ENCODE measurements at places on chromosomes 5 and 9.

DNA sequence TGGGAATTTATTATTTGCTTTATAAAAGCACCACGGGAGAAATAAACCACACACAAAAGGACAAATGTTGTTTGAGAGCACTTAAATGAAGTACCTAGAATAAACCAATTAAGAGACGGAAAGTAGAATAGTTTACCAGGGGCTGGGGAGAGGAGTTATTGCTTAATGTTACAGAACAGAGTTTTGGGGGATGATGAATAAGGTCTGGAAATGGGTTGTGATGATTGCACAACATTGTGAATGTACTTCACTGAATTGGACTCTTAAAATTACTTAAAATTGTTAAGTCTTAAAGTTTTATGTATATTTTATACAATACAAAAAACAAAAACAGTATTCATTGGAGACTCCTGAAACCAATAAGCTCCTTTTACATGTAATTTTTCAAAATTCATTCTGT, 1.5 kb downstream of the ZBTB43 start:
- DNase-seq = no peak

- no peak for DNase-seq
These were observed 35.2 kb downstream of the MVB12B start for GRCh38 chr9:126361810-126362238.

- no peak for DNase-seq
These were observed 212.2 kb downstream of the TAF11L14 start for GRCh38 chr5:17846496-17846895.

DNA sequence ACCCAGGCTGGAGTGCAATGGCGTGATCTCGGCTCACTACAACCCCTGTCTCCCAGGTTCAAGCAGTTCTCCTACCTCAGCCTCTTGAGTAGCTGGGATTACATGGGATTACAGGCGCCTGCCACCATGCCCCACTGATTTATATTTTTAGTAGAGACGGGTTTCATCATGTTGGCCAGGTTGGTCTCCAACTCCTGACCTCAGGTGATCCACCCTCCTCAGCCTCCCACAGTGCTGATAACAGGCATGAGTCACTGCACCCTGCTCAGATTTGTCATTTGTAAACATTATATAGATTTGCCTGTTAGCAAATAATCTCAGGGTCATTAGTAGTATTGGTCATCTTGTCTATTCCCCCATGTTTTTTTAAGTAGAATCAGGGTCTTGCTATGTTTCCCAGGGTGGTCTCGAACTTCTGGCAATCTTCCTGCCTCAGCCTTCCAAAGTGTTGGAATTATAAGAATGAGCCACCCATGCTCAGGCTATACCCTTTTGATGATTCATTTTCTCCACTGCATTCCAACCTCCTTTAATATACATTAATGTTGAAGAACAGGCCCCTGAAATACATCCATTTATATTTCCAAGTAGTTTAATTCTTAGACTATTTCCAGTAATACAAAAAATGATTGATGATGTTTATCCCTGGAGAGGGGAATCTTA, 17.3 kb downstream of the CENPH start:
- no peak for DNase-seq

DNA sequence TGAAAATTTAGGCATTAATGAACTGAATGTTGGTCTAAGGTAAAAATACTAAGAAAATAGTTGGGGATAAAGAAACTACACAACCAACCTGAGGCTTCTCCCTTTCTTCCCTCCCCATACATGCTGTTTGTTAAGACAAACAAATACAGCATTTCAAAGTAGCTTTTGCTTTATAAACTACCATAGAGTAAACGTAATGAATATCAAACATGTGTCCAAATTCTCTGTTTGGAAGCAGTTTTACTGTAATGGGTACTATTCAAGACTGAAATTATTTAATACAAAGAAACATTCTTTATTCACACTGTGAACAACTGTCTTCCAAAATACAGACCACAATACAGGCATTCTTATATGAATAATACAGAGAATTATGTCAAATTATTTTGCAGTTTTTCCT, 52.0 kb downstream of the SLC44A1 start:
- DNase-seq = no peak

- no peak for DNase-seq
These were observed 37.8 kb downstream of the ICE1 start for GRCh38 chr5:5460311-5460710.

DNA sequence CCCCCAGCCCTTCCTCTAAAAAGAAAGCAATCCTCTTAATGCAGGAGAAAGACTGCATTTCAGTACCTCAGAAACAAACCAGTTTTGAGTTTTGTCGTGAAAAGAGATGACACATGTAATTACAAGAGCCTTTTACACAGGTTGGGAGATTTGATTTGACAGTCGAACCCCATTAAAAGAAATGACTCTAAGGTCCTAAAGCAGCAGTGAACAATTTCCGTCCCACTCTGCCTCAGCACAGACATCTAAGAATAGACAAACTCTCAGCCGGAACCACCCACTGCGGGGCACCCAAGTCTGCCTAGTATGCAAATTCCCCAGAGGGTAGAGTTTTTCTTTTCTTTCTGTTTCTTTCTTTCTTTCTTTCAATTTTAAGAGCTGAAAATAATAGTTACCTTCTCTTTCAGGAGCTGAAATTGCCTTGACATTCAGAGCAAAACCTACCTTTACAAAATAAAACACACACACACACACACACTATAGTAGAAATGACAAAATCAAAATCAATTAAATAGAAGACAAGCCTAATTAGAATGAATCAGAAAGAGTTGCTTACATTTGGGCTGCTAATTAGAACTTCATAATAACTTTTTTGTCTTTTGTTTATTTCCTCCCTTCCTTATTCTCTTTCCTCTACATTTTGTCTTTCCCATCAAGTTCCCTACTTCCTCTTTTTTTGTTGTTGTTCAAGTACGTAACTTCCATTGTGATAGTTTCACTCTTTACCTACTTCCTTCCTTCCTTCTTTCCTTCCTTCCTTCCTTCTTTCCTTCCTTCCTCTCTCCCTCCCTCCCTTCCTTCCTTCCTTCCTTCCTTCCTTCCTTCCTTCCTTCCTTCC, 65.1 kb downstream of the BASP1 start:
- DNase-seq = no peak

GRCh38 chr9:135060461-135061116, 26.9 kb upstream of the OLFM1 start:
- no peak for DNase-seq

Data from stimulated activated CD8-positive, alpha-beta memory T cell treated with anti-CD3 and anti-CD28 coated beads, Interleukin-7, amount 100 ng/mL, for 1 hour (primary cell).